Stimulated activated CD8-positive, alpha-beta memory T cell treated with anti-CD3 and anti-CD28 coated beads, Interleukin-7, amount 100 ng/mL, for 1 hour (primary cell): ENCODE measurements at places on chromosomes 4 and X.

GRCh38 chrX:46850771-46851170 is 13.9 kb downstream of the RP2 start:
- no peak for DNase-seq

GRCh38 chr4:121829511-121829910 is 5.8 kb upstream of the CCNA2 start:
- DNase-seq = no peak

- DNase-seq = no peak
Observed at GRCh38 chr4:105586638-105587328, 34.4 kb downstream of the ARHGEF38 start.

DNA sequence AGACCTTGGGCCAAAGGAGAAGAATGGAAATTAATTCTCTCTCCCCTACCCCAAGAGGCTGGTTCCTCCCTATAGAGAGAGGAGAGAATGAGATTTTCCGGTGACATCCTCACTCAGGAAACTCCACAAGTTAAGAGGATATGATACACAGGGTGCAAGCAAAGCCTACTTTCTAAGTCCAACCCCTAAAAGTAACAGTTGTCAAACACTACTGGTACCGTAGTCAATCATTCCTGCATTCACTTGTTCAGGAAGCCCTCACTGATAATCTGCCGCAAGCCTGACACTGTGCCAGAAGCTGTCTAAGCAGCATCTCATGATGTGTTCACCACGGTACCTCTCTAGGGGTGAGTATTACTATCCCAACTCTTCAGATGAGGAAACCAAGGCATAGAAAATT is 41.7 kb downstream of the KDR start:
- DNase-seq = no peak

GRCh38 chr4:83029688-83030087 is 5.3 kb upstream of the COPS4 start:
- DNase-seq = no peak

DNA sequence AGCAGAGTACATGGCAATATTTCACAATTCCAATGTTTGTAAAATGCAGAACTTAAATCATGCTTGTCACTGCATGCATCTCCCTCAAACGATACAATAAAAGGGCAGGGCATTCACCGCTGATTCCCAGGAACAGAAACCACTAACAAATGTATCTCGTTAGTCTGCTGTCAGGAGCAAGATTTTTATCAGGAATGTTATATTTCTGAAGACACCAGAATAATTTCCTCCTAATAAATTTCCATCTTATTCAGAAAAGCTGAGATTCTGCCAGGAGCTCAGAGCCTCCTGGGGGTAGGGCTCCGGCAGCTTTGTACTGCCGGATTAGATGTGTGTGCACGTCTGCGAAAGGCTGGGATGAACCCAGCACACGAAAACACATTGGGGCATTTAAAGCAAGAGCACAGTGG is 54.0 kb upstream of the LDB2 start:
- no peak for DNase-seq

DNA sequence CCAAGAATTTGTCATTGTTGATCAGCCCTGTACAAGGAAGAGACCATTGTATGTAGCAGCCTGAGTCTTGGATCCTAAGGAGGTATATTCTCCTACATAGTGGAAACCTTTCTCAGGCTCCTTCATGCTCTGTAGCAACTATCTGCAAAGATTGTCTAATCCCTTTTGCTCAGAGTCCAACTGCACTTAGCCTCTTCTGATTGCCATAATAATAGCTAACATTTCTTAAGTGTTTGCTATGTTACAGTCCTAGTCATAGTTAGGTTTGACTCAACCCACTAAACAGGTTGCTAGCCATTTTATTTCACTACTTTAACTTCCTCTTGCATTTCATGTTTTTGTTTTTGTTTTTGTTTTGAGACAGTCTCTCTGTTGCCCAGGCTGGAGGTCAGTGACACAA is 50.8 kb upstream of the SLC16A2 start:
- DNase-seq = no peak

- DNase-seq = no peak
Observed at GRCh38 chrX:44997888-44998287, 124.9 kb downstream of the KDM6A start.

- no peak for DNase-seq
Observed at GRCh38 chr4:8832113-8832915, 39.3 kb downstream of the HMX1 start.
